ENCODE measurements at places on chromosomes 16 and 17. TPM values are rescaled to one million over a fixed set of nuclear protein-coding genes. Genes with fewer than 3 reads are reported as not detected.
A peak's percentile ranks its signal among the peaks of the same experiment; 100 is the strongest.

Gene FZD2
- 3.9 TPM for total RNA-seq

- DNase-seq, result no peak
Observed at GRCh38 chr17:71460943-71461342, 659.9 kb upstream of the SOX9 start.

- DNase-seq, result no peak
Observed at GRCh38 chr17:28180449-28180848, 138.0 kb downstream of the NLK start.

Gene RAPGEFL1
- 3.6 TPM for total RNA-seq

Gene GH2
- total RNA-seq, result not detected

Gene TNS4
- total RNA-seq, result not detected

- no peak for DNase-seq
Observed at GRCh38 chr17:13576661-13577526, 24.8 kb downstream of the HS3ST3A1 start.

DNA sequence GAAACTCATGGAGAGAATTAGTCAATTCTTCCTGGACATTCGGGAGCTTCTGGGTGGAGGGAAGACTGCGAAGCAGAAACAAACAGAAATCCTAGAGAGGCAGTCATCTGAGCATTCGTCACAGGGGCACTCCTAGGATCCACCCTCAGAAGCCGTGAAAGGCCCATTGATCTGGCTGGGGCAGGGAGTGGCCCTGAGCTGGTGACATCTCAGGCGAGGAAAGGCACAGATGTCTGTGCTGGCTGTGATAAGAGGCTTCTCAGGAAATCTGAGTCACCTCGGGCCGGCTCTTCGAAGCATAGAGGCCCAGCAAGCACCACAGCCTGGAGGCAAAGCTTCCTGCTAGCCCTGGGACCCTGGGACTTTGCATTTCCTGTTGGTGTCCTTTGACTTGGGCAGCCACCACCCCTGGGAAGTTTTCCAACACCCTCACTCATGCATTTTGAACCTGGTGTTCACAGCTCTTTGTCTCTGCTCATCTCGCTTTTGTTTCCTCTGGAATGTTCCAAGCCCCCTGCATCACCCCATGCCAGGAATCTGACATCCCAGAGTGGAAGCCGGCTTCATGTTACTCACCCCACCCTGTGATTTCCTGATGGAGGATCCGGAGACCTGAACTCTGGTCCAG lies 23.3 kb upstream of the CDRT4 start:
- DNase-seq, result peak; percentile 78

GRCh38 chr16:57955572-57956188 lies 15.2 kb downstream of the CNGB1 start:
- no peak for DNase-seq

- DNase-seq, result no peak
Observed at GRCh38 chr16:4991754-4992153, 33.6 kb downstream of the SEC14L5 start.

DNA sequence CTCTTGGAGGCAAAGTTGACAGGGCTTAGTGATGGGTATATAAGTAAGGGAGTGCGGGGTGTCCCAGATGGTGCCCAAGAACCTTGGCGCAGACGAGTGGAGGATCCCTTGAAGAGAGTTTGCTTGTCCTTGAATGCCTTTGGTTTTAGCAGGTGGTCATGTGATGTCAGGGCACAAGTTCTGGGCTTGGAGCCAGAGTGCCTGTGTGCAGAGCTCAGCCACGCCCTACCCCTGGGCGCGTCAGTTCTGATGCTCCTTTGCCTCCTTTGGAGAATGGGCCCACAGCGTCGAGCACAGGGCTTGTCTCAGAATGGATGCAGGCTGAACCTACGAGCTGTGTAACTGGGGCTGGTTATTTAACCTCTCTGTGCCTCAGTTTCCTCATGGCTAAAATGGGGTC lies 412.2 kb upstream of the EEF2KMT start:
- DNase-seq, result no peak

GRCh38 chr16:89090182-89090630 lies 3.4 kb upstream of the ACSF3 start:
- no peak for DNase-seq

DNA sequence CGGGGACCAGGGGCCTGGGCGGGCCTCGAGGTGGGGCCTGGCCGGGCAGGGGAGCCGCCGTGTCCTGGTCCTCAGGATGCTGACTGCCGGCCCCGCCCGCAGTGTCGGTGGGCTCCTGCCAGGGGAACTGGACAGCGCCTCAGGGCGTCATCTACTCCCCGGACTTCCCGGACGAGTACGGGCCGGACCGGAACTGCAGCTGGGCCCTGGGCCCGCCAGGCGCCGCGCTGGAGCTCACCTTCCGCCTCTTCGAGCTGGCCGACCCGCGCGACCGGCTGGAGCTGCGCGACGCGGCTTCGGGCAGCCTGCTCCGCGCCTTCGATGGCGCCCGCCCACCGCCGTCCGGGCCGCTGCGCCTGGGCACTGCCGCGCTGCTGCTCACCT lies 2.3 kb upstream of the PAQR4 start:
- peak; percentile 32 for DNase-seq

- no peak for DNase-seq
Observed at GRCh38 chr17:49460401-49460800, 34.7 kb upstream of the NGFR start.

DNA sequence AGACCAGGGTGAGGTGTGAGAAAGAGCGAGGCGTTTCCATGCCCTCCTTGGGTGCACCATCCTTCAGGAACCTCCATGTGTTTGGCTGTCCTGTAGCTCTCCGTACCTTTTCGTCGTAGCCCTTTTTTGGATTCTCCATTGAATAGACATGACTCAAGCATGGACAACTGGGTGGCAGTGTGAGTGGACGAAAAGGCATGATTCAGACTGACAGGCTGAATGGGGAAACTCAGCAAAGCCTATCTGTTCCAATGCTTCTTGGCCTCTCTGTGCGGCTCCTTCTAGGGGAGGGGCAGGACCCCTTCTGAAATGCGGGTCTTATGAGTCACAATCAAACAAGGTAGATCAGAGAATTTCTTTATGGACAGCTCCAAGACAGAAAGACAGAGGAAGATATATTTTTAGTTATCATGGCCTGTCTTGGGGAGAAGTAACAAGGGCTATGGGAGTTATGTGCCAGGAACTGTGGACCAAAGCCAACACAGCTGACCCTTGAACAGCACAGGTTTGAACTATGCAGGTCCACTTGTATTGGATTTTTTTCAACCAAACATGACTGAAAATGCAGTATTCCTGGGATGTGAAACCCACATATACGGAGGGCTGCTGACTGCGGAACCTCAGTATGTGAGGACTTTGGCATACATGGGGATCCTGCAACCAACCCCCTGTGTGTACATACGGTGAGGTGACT lies 22.9 kb downstream of the ADORA2B start:
- no peak for DNase-seq

GRCh38 chr16:77711775-77712174 lies 10.5 kb upstream of the NUDT7 start:
- DNase-seq, result no peak

- DNase-seq, result no peak
Observed at GRCh38 chr17:42333053-42333452, 44.8 kb downstream of the STAT5A start.

Gene GRAPL
- total RNA-seq, result 0.83 TPM

Gene CACNA1G
- total RNA-seq, result not detected

GRCh38 chr16:89994389-89994720 lies 24.9 kb downstream of the DBNDD1 start:
- DNase-seq, result no peak

DNA sequence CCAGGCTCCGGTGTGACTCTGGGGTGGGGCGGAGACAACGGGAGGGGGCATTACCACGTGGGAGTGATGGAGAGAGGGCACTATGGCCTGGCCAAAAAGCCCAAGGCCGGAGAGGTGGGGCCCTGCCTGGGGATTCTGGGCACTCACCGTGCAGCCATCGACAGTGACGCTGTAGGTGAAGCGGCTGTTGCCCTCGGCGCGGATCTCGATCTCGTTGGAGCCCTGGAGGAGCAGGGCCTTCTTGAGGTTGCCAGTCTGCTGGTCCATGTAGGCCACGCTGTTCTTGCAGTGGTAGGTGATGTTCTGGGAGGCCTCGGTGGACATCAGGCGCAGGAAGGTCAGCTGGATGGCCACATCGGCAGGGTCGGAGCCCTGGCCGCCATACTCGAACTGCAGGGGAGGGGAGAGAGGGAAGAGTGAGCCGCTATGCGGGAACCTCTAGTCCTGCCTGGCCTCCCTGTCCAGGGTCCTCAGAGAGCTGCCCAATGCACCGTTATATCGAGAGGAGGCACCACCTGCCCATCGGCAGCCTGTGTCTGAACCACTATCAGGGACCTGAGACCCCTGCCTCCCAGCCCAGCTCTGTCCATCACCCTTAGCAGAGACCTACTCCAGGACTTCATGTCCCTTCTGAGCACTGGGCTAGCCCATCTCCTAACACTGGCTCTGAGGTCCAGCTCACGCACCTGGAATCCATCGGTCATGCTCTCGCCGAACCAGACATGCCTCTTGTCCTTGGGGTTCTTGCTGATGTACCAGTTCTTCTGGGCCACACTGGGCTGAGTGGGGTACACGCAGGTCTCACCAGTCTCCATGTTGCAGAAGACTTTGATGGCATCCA lies 15.6 kb downstream of the COL1A1 start:
- no peak for DNase-seq

DNA sequence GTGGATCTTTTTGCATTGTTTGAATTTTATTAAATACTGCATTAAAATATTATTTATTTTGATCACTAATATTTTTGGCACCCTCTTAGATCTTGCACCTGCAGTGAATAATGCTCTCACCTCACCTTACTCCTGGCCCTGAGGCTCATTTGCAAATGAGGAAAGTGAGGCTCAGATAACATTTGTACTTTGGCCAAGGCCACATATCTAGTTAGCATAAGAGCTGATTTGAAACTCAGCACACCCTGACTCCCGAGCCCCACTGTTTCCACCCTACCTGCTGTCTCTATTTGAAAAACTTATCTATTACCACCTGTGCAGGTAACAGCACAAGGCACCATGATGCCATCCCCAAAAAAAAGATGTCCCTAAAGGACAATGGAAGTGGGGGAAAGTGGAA lies 358.7 kb upstream of the MAF start:
- no peak for DNase-seq

GRCh38 chr16:2337431-2338296 lies 2.9 kb downstream of the ABCA3 start:
- DNase-seq, result no peak

GRCh38 chr17:5118219-5118618 lies 2.4 kb downstream of the USP6 start:
- DNase-seq, result no peak

- no peak for DNase-seq
Observed at GRCh38 chr16:57151369-57151768, 34.5 kb downstream of the PSME3IP1 start.

DNA sequence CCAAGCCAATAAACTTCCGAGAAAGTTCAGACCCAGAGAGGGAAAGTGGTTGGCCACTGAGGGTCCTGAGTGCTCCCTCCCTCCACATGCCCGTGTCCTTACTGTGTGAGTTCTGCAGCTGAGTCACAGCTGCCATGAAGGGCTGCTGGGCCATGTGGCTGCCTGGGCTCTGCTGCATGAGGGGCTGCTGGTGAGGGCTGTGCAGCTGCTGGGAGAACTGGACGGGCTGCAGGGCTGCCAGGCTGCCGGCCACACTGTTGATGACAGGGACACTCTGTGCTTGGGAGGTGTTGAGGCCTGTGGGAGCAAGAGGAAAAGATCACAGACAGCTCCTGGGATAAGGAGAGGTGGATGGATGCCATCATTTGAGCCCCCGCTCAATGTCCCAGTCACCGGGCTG lies 44.0 kb downstream of the HNF1B start:
- no peak for DNase-seq

GRCh38 chr17:76440751-76441362 lies 12.1 kb downstream of the UBE2O start:
- DNase-seq, result no peak

Gene COPRS
- total RNA-seq, result 42.8 TPM

Gene NECAB2
- not detected for total RNA-seq

Gene RAB37
- total RNA-seq, result 2.0 TPM

DNA sequence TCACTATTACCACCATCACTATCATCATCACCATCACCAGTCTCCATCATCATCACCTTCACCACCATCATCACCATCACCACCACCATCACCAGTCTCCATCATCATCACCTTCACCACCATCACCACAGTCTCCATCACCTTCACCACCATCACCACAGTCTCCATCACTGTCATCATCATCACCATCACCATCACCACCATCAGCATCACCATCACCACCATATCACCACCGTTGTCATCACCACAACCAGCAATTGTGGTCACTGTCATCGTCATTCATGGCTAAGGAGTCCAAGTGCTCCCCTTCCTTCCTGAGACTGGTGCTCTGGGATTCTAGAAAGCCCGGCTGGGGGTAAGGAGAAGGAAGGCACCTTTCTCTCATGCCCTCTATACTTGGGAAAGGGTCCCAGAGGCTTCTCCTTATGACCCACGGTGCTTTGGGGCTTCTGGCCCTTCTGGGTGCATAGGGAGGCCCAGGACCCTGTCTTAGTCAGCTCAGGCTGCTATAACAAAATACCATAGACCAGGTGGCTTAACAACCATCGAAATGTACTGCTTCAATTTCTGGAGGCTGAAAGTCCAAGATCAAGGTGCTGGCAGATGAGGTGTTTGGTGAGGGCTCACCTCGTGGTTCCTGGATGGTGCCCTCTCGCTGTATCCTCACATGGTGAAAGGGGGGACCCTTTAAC lies 93.4 kb upstream of the GSE1 start:
- DNase-seq, result no peak

DNA sequence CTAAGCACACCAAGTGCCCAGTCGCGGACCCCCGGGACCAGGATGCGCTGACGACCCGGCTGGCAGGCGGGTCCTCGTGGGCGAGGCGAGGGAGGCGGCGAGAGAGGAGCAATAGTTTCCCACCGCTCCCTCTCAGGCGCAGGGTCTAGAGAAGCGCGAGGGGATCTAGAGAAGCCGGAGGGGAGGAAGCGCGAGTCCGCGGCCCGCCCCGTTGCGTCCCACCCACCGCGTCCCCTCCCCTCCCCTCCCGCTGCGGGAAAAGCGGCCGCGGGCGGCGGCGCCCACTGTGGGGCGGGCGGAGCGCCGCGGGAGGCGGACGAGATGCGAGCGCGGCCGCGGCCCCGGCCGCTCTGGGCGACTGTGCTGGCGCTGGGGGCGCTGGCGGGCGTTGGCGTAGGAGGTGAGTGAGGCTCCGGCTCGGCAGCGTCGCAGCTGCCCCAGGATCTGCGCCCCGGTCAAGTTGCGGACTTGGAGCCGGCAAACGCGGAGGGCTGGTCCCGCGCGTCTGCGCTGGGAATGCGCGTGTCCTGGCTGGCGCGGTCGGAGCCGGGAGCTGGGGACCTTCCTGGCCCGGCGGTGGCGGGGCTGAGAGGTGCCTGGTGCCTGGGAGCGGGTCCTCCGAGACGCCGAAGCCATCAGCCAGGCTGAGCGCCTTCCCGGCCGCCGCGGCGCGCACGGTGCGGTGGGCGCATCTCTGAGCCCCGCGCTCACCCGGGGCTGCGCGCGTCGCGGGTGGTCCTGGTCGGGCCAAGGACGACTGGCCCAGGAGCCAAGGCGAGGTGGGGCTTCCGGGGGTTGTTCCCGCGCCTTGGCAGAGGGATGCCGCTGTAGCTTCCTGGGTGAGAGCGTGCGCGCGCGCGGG lies at the start of gene ITGB3:
ITGB3 (plus strand) TSS at position 287 of the 862 bp plus-strand sequence; CDS start at position 322, 35 bp downstream.
- DNase-seq, result peak; percentile 80

- DNase-seq, result no peak
Observed at GRCh38 chr17:81492202-81492601, 20.4 kb downstream of the ACTG1 start.

GRCh38 chr16:14106961-14107360 lies 35.8 kb downstream of the MRTFB start:
- DNase-seq, result no peak

All from heart left ventricle (tissue), 16 donors.